Fibroblast of villous mesenchyme (primary cell): ENCODE measurements at places on chromosomes 4 and X. TPM values are rescaled to one million over a fixed set of nuclear protein-coding genes. Genes with fewer than 3 reads are reported as not detected.

MED12 gene
- total RNA-seq: 31.5 and 34.5 TPM in 2 replicates

DNA sequence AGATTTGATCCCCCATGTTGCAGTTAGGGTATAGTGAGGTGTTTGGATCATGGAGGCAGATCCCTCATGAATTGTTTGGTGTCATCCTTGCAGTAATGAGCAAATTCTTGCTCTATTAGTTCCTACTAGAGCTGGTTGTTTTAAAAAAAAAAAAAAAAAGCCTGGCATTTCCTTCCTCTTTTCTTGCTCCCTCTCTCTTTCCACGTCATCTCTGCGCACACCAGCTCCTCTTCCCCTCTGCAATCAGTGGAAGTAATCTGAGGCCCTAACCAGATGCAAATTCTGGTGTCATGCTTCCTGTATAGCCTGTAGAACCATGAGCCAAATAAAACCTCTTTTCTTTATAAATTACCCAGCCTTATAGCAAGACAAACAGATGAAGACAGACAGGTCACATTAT, 24.5 kb downstream of the WDR17 start:
- no peak for DNase-seq

- no peak for DNase-seq
These were observed 61.4 kb upstream of the ZCCHC13 start for GRCh38 chrX:74242484-74243138.

SLC10A7 gene
- total RNA-seq: 11.9 and 20.3 TPM in 2 replicates

GRCh38 chr4:153333874-153334273, 10.6 kb upstream of the MND1 start:
- no peak for DNase-seq

GRCh38 chrX:53288189-53288588, 6.8 kb upstream of the IQSEC2 start:
- no peak for DNase-seq

GRCh38 chr4:81494031-81494431, 22.3 kb upstream of the RASGEF1B start:
- no peak for DNase-seq

EXOC1 gene
- total RNA-seq: 46.2 and 50.3 TPM in 2 replicates

EREG gene
- total RNA-seq: 1.3 and 5.2 TPM in 2 replicates

MAGEA2 gene
- total RNA-seq: not detected in 2 replicates

PABPC5 gene
- total RNA-seq: 1.3 TPM in 2 replicates

TEX13C gene
- not detected in 2 replicates for total RNA-seq

DNA sequence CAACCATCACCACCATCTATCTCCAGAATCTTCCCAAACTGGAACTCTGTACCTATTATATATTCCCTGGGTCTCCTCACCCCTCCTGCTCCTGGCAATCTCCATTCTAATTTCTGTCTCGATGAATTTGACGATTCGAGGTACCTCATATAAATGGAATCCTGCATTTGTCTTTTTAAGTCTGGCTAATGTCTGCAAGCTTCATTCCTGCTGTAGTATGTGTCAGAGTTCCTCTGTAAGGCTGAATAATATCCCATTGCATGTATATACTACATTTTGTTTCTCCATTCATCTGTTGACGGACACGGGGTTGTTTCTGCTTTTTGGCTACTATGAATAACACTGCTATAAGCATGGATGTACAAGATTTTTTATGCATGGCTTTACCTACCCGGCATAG, 19.5 kb downstream of the PRKG2 start:
- DNase-seq: no peak

SLC16A2 gene
- total RNA-seq: 10.6 and 10.8 TPM in 2 replicates

NUDT10 gene
- total RNA-seq: 0.32 and 1.3 TPM in 2 replicates

GC gene
- total RNA-seq: not detected in 2 replicates

- DNase-seq: no peak
These were observed 1025.8 kb upstream of the LCORL start for GRCh38 chr4:19047279-19047880.

VCX3A gene
- total RNA-seq: not detected in 2 replicates

H2AZ1 gene
- total RNA-seq: 255 and 287 TPM in 2 replicates

GRCh38 chrX:119062750-119063374, 9.9 kb upstream of the CT47C1 start:
- no peak for DNase-seq

- DNase-seq: no peak
These were observed 77.7 kb upstream of the DCAF8L1 start for GRCh38 chrX:28058901-28059300.
